Fibroblast of the aortic adventitia (primary cell): ENCODE measurements at places on chromosomes 3 and 15. TPM values are rescaled to one million over a fixed set of nuclear protein-coding genes. Genes with fewer than 3 reads are reported as not detected.

SLC28A2 gene
- not detected in 2 replicates for total RNA-seq

GMNC gene
- total RNA-seq = 0.09 TPM in 1 of 2 replicates, not detected in the other

UACA gene
- total RNA-seq = 106 and 149 TPM in 2 replicates

FBXL2 gene
- total RNA-seq = 5.1 and 9.7 TPM in 2 replicates

PLCB2 gene
- 0.27 TPM in 1 of 2 replicates, not detected in the other for total RNA-seq

SCN5A gene
- 0.08 and 0.99 TPM in 2 replicates for total RNA-seq

ALS2CL gene
- 0.16 and 0.18 TPM in 2 replicates for total RNA-seq

SSR3 gene
- total RNA-seq = 179 and 420 TPM in 2 replicates

THRB gene
- total RNA-seq = 4.7 and 8.7 TPM in 2 replicates

APOD gene
- 2.9 and 33.3 TPM in 2 replicates for total RNA-seq

MYO1E gene
- total RNA-seq = 93.5 and 147 TPM in 2 replicates

NT5DC2 gene
- total RNA-seq = 31.1 and 68.2 TPM in 2 replicates

WDR76 gene
- 2.9 and 58.2 TPM in 2 replicates for total RNA-seq

RTP4 gene
- total RNA-seq = 2.8 and 2.9 TPM in 2 replicates

RUBCN gene
- 17.2 and 22.3 TPM in 2 replicates for total RNA-seq

CFAP100 gene
- not detected in 2 replicates for total RNA-seq

MELTF gene
- 5.6 and 20.8 TPM in 2 replicates for total RNA-seq

KBTBD8 gene
- 1.1 and 9.8 TPM in 2 replicates for total RNA-seq

ACTRT3 gene
- total RNA-seq = 3.8 and 4.3 TPM in 2 replicates

ARNT2 gene
- 9.4 and 12.7 TPM in 2 replicates for total RNA-seq

AGTR1 gene
- 2.4 and 3.2 TPM in 2 replicates for total RNA-seq

BCHE gene
- 5.7 and 76.2 TPM in 2 replicates for total RNA-seq

BUB1B gene
- 1.3 and 35.2 TPM in 2 replicates for total RNA-seq
